ENCODE measurements at places on chromosomes 3 and 15.

- no peak for DNase-seq
Measured at GRCh38 chr15:61248790-61249189, 19.7 kb upstream of the RORA start.

GRCh38 chr3:2652386-2652785 lies 457.8 kb downstream of the IL5RA start:
- DNase-seq = no peak

- no peak for DNase-seq
Measured at GRCh38 chr3:149174901-149175300, 45.5 kb downstream of the HPS3 start.

- no peak for DNase-seq
Measured at GRCh38 chr15:68567345-68567744, 11.4 kb upstream of the CORO2B start.

DNA sequence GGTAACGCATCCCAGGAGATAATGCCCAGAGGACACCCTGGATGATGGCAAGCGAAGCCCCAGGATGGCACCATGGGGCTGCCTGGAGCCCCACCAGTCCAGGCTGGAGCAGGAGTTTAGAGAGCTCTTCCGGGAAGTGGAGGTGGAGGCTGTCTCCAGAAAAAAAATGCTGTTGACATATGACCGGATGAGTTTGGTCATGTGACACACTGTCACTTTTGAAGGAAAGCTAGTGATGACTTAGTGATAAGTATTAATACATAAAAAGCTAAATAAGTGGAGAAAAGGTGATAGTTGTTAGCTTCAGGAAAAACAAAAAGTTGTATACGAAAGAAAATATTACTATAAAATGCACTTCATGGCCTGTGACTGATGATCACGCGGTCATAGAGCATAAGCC lies 20.0 kb upstream of the MYZAP start:
- DNase-seq = no peak

GRCh38 chr3:25536521-25537391 lies 108.7 kb downstream of the RARB start:
- DNase-seq = no peak

- DNase-seq = no peak
Measured at GRCh38 chr3:177449360-177450006, 252.2 kb upstream of the TBL1XR1 start.

DNA sequence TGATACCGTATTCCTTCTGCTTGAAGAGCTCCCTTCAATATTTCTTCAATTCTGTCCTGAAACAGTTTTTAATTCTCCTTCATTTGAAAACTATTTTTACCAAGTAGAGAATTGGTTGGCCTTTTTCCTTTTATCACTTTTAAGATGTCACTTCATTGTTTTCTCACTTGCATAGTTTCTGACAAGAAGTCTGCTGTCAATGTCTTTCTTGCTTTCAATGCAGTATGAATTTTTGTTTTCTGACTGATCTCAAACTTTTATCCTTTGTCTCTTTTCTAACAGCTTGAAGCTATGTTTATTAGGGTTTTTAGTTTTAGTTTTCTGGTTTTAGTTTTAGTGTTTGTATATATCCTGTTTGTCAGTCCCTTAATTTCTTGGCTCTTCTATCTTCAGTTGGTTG lies 364.8 kb upstream of the TPRG1 start:
- DNase-seq = no peak

GRCh38 chr15:86624261-86625036 lies 544.8 kb downstream of the AGBL1 start:
- no peak for DNase-seq

DNA sequence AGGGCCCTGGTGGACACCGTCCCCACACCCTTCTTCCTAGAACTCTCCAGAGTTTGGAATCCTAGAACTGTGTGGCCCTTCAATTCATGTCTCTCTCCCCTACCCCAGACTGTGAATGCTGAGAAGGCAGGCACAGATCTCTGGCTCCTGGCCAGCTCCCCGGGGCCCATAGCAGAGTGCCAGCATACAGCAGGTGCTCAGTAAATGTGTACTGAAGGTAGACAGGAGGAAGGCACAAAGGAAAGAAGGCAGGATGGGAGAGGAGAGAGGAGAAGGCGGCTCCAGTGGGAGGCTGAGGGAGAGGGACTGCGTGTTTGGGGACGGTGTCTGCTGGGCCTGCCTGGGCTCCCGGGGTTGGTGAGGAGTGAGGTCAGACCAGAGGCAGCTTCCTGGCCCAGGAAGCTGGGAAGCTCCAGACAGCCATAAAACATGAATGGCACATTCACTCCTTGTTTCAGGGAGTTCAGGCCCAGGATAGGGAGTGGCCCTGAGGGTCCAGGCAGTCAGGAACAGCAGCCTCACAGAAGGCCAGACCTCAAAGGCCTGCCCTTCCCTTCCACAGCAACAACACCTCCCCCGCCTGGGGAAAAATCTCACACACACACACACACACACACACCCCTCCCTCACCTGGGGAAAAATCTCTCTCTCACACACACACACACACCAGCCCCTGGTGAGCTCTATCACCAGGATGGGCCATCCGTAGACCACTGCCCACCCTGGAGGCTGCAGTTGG lies 137.1 kb upstream of the PRR20G start:
- no peak for DNase-seq

GRCh38 chr15:68559345-68560310 lies 19.2 kb upstream of the CORO2B start:
- DNase-seq = no peak

DNA sequence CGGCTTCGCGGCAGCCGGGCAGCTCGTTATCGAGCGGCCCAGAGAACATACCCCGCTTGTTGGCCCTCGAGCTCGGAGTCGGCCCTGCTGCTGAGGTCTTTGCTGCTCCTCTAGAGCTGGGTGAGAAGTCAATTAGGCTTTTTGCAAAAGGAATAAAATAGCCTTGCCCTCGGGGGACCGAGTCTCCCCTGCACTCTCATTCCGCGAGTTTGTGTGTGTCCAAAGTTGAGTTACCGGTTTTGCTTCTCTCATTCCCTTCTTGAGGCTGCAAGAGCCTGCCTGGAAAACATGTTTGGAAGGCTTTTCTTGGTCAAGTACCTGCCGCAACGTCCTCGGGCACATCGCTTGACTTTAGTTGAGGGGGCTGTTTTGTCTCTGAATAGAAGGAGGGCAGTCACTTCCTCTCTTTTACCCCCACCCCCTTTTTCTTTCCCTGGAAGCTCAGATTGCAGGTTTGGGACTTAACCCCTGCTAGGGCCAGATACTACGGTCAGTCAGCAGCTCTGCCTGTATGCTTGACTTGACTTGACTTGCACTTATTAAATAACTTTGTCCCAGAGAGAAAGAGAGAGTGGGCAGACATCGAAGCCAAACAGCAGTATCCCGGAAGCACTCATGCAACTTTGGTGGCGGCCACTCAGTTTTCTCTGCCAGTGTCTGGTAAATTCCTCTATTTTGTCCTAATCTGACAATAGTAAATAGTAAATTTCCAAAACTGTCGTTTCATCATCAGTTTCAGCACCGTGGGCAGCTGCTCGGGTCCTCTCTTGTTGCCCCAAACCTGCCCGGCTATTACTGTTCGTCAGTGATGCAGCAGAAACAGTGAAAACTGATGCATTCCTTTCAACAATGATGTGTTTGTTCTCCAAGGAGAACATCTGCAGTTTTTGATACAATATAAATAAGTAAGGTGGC lies 609 bp downstream of the RNF13 start:
- DNase-seq = no peak

GRCh38 chr15:69013726-69014406 lies 629 bp upstream of the NOX5 start:
- DNase-seq = no peak

DNA sequence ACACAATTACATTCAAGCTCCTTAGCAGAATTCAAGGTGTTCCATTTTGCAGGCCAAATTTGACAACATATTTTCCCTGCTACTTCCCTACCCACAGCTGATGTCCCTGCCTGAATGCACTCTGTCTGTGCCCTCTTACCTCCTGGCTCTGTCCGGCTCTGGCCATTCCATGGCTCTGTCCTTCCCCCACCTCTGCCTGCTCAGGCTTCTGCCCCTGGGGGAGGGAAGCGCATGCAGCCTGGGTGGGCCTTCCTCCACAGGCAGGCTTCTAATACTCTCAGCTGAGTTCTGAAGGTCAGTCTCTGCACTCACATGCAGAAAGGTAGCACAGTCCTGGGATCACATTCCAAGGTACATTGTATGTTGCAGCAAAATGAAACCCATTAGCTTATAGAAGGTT lies 113.6 kb upstream of the CACNA2D3 start:
- DNase-seq = no peak

GRCh38 chr15:82921242-82921641 lies 31.3 kb downstream of the HOMER2 start:
- DNase-seq = no peak

DNA sequence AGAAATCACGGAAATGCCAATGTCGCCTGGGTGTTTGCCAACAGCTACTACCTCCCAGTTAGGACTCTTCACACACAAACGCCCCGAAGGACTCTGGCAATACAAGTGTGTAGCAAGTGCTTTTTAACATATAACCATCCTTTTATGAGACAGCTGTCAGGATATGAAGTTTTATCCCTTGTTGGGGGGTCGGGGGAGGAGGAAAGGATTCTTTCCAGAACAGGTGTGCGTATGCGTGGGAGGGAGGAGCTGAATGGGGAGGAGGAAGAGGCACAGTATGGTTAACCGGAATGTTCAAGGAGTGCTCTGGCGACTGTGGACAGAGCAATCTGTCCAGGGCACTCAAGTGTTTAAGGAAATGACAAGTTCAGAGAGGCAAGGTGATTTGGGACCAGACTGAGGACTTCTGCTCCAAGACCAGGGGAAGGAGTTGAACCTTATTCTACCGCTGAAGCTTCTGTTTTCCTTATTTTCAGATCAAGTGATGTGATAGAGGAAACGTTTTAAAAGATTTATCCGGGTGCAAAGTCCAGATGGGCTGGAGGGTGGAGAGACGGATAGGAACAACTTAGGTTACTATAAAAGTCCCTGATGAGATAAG lies 1.3 kb downstream of the TSPAN3 start:
- DNase-seq = no peak

DNA sequence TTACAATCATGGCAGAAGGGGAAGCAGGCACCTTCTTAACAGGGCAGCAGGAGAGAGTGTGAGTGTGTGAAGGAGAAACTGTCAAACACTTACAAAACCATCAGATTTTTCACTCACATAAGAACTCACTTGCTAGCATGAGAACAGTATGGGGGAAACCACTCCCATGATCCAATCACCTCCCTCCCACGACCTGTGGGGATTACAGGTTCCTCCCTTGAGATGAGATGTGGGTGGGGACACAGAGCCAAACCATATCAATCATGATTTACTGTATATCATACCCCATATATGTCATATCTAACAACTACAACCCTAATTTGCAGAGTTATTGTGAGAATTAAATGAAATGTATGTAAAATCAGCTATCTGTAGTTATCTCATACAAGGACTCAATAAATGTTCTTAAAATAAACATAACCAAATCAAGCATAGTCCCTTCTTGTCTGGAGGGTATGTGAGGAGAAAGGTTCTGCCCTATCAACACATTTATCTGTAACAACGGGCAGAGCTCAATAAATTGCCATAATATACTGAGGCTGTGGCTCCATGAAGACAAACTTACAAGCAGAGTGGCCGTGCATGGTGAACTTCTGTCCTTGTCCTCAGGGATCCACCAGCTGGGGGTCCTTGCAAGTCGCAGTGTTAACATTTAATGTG lies 504.7 kb downstream of the SOX2 start:
- DNase-seq = no peak

DNA sequence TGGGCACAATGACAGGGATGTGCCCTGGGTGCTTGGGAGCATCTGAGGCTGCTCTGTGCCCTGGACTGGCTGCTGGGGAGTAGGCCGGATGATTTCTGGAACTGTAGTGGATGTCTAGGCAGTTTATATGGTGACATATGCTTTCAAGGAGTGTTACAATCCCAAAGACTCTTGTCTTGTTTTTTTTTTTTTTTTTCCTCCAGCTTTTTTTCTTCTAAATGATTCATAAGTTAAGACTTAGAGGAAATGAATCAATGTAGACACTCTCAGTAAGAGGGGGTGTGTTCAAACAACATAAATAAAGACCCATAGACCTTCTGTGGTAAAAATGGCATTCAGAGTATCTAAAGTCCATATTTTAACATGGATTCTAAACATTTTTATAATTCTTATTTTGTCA lies 706.1 kb upstream of the GOLIM4 start:
- DNase-seq = no peak

- DNase-seq = no peak
Measured at GRCh38 chr3:124322966-124323365, 331.0 kb upstream of the ROPN1 start.

GRCh38 chr15:92448370-92448769 lies 54.7 kb downstream of the ST8SIA2 start:
- no peak for DNase-seq

DNA sequence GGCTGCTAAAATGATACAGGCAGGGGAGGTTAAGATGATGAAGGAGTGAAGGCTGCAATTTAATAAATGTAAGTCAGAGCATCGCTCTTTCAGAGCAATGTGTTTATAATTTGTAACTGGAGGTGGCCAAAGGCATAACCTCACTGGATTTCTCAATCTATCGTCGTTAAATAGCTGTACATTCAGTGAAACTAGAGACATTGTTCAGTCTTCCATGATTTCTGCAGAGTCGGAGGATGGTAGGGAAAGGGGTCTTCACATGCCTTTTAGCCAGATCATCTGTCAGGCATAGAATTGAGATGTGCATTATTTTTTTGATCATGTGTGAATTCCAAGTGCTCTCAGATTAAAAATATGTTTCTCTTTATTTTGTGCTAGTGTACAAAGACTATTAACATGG lies 315.4 kb downstream of the OXSM start:
- no peak for DNase-seq

DNA sequence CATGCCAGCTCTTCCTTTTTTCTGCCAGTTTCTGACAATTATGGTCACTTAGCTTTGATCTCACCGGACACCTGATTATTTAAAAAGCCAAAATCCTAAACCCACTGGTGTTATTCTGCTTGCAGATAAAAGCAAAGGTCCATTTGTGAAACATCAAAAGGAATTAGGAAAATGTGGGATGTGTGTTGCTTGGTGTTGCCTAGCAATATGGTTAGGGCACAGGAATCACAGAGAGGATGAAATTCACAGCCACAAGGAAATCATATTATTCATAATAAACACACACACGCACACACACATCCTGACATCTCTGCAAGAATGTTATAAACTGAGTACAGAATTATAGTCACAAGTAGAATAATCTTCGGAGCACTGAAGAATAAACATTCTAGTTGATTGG lies 89.3 kb upstream of the BHLHE40 start:
- no peak for DNase-seq

DNA sequence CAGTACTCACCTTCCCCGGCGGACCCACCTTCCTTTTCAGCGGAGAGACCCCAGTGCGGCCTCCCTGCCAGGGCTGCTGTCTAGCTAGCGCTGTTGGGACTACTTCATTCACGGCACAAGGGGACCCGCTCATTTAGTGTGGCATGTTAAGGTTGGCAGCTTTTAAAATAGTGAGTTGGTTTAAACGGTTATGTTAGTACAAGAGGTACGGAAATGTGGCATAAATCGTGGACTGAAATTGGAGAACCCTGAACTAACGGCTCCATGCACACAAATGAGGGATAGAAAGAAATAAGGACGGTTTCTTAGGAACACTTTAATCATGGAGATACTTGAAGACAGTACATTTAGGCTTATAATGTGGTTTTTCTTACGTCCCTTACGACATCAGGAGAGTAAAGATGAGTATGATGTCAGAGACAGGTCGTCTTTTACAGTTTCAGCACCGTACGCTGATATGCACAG lies 752 bp downstream of the CEP63 start:
- no peak for DNase-seq

All from cortex of kidney (tissue), 1 donor.